ENCODE measurements at places on chromosomes 12 and 14.

DNA sequence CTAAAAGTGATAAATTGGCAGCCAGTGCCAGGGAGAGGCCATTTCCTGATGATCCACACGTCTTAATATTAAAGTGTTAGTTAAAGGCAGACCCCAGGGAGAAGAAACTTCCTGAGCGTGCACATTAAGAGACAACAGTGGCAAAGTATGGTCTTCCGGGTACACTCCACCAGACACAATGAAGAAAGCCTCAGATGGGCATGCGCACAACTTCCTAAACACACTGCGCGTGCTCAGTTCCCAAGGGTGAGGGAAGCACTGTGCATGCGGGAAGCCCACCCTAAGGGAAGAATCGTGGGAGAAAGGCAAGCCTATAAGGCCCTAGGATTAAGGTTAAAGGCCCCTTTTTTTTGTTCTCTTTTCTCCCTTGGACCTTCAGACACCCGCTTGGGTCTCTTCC lies 140.7 kb upstream of the CDKN3 start:
- DNase-seq, result no peak

DNA sequence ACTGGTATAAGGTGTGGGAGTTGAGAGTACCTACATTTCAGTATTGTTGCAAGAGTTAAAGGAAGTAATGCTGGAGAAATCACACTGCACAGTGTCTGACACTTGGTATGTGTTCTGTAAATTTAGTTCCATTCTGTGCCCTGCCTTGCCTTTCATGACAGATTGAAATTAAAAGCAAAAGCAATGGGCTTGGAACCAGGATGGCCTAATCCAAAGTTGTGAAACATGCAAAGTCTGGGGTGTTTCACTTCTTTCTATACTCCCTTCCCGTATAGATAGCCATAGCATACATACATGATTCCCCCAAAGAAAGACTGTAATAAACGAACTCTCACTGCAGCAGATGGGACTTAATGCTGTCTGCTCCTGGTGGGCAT lies 281.1 kb downstream of the NRXN3 start:
- no peak for DNase-seq

DNA sequence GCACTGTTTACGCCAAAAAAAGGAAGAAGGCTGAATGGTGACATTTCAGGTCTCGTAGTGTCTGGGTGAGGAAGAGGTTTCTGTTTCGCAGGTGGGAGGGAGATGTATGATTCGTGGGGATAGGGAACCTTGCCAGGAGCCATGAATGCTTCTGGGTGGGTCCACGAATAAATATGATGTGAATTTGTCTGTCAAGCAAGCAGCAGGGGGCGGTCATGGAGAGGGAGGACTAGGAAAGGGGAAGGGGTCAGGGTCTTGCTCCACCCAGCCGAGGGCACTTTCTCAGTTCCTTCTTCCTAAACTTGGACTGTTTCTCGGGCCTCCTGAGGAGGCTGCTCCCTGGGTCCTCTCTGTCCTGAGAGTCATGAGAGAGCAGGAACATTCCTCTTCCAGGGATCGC lies 72.5 kb downstream of the LGMN start:
- no peak for DNase-seq

DNA sequence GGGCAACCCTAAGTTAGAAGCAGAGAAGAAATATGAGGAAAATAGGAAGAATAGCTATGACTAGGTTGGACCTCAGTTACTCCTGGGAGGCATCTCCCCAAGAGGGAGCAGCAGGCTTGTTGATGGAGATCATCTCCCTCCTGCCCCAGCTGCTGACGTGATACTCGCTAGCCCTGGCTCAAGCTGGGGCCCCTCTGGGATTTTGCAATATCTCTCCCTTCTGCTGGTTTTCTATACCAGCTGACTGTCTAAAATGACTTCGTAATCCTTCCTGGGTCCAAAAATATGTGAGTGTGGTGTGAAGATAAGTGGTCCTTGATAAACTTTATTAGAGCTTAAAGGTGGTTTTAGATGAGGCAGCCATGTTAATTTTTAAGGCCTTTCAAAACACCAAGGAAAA lies 4.5 kb upstream of the HECTD4 start:
- DNase-seq, result no peak

DNA sequence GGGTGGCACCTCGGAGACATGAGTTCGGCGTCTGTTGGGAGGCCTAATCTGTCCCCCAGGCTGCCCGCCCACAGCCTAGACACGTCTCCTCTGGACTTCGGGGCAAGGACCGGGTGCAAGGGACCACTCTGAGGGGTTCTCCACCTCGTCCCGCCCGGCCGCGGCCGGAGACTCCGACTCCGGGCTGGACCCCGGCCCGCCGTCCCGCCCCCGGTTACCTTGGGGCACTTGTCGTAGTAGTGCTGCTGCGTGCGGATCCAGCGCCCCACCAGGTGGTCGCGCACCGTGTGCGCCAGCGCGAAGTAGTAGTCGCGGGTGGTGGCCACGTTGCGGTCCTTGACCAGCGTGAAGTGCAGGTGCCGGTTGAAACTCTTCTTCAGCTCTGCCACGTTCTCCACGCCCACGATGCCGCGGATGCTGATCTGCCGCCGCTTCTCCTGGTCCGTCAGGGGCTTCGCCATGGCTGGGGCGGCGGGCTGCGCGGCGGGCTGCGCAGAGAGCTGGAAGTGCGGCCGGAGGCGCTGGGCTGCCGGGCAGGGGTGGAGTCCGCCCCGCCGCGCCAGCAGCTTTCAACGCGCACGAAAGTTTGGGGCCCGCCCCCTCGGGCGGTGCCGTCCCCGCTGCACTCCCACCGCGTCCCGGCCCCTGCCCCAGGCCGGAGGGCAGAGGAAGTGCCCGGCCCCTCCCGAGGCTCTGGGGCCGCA lies at the start of gene PYGL:
TSS of gene PYGL (minus strand) at position 541 of the 704 bp plus-strand sequence. CDS start at position 461, 80 bp downstream.
- no peak for DNase-seq

DNA sequence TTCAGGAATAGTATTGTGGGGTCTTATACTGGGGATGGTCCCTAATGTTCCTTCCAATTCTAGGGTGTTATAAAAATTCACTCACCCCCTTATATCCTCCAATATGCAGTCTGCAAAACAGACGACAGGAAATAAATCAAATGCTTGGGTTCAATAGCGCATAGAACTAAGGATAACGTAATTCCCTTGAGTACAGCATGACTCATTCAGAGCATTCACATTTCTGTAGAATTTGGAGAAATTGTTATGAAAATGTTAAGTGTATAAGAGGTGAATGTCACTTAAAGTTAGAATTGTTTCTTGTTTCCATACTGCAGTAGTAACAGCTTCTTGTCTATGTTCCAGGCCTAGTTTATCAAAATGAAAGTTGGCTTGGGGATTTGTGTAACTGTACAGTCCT lies 271.4 kb downstream of the RPS29 start:
- DNase-seq, result no peak

DNA sequence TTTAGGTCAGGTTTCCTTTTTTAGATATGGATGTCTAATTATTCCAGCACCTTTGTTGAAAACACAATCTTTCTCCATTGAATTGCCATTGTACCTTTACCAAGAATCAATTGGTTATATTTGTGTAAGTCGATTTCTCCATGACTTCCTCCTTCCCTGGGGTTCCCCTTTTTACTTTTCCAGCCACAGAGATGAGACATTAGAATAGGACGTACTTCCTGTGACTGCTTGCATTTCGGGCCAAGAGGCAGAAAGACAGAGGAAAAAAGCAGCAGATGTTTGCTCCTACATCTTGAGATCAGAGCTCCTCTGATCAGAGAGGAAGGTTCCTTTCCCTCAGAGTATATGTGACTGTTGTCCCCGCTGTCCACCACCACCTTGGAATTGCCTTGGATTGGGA lies 453.7 kb upstream of the RGS6 start:
- no peak for DNase-seq

GRCh38 chr12:19431407-19432308 lies 7.6 kb upstream of the AEBP2 start:
- DNase-seq, result no peak

DNA sequence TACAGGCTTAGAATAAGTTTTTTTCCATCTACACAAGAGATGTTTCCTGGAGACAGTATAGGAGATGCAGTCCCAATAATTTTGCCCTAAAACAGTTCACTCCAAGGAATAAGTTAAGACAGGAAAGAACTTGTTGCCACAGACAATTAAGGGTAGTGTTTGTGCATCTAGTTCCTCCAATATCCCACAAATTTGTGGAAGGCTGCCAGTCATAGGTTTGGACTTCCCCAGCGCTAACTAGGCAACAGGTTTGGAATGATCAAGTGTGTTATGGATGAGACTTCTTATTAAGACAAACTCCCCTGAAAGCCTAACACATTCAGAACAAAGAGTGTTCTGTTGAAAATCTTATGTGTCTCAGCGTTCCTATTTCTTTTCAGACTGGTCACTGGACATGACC lies 611.0 kb downstream of the CCER1 start:
- no peak for DNase-seq

- DNase-seq, result no peak
Measured at GRCh38 chr14:72715215-72715849, 178.6 kb downstream of the DPF3 start.
